ENCODE measurements at places on chromosomes 1 and 21.

GRCh38 chr1:93680420-93681100, 1.1 kb downstream of the BCAR3 start:
- peak; percentile 85 for ATAC-seq

GRCh38 chr1:1917995-1918900, 831 bp downstream of the TMEM52 start:
- ATAC-seq: no peak

DNA sequence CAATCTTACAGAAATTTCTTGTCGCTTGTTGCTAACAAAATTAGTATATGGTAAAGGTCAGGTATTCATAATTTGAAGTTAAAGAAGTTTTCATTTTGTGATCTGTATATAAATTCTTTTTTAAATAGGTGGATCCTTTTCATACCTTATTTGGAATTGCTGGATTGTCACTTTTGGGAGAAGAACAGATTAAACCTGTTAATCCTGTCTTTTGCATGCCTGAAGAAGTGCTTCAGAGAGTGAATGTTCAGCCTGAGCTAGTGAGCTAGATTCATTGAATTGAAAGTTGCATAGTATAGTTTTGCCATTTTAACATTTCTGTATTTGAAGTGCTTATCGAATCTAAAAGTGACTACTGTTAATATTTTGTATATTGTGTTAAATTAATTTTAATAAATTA, 2.3 kb upstream of the MSH4 start:
- no peak for ATAC-seq

DNA sequence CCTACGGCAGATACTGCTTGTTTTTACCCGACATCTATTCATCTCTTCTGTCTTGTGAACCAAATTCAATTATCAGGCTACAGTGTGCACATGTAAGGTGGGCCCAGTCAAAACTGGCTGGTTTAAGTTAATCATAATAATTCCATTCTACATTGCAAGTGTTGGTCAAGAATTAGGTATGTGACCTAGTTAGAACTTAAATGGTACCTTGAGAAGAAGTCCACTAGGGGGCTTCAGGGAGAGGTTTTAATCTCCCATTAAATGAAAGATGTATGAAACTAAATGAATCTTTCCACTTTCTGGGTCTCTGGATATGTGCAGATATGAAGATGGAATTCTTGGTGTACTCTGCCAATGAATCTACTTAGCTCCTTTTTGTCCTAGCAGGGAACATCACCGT, 187.1 kb downstream of the CDC42BPA start:
- no peak for ATAC-seq

- ATAC-seq: no peak
Observed at GRCh38 chr1:96427616-96428015, 294.0 kb upstream of the PTBP2 start.

- no peak for ATAC-seq
Observed at GRCh38 chr1:81738875-81739274, 61.9 kb upstream of the ADGRL2 start.
